ENCODE measurements at places on chromosomes 12 and 14.
A peak's percentile ranks its signal among the peaks of the same experiment; 100 is the strongest.

GRCh38 chr12:89863968-89864367, 155.3 kb upstream of the ATP2B1 start:
- no peak for DNase-seq

DNA sequence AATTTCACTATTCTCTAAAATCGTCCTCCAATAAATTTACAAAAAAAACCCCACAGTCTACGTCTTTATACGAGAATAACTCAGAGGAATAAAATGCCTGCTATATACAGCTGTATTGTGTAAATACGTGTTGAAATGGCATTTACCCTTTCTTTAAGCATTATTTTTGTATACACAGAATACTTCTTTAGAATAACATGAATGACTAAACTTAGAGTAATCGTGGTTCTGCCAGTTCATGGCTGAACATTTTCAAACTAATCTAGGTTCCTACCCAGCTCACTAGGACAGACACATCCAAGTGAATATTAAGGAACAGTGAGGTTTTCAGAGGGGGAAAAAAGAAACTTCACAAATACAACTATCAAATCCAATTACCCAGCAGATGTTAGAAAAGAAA, 24.6 kb downstream of the DICER1 start:
- DNase-seq: no peak

DNA sequence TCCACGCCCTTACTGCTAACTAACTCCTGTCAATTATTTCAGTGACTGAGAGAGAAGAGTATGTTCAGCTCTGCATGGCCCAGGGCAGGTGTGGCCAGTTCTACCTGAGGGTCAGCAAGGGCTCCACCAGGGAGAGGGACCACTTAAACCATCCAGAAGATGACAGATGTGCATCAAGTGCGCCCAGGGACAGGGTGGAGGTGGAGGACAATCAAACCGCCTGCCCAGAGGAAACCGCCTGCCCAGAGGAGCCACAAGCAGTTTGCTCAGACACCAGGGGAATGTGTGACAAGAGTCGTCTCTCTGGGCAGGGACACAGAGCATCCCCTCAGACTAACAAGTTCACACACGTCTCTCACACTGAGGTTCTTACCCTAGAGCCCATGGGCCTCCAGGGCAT, 14.5 kb downstream of the DPF3 start:
- DNase-seq: no peak

DNA sequence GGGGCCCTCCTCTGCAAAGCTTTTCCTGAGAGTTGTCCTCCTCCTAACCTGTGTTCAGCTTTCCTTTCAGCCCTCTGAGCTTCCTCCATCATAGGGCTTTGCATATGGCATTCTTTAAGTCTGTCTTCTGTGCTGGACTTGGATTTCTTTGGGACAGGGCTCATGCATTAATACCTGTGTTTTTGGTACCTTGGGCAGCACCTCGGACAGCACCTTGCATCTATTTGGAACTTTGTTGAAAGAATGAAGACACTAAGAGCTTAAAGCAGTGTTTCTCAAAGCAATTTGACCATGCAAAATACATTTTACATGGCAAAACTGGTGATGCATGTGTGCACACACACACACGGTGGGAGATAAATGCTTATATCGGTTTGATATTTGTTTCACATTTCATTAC, 115.0 kb upstream of the SRRM4 start:
- DNase-seq: no peak

- no peak for DNase-seq
These were observed 5.6 kb upstream of the JAG2 start for GRCh38 chr14:105173901-105174894.

DNA sequence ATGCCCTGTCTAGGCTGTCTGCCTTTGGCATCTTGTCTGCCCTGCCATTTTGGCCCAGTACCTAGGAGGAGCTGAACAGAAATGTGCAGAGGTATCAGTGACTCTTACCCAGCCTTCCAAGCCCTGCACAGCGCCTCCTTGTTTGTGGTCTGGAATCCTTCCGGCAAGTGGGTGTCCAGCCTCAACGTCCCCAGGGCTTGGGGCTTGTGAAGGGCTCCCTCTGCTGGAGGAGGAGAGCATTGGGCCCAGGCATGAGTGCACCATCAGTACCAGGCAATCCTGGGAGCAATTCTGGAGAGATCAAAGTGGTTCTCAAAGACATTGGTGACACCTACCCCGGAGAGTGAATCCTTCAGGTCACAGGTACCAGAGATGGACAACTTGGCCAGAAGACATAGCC, 2.4 kb upstream of the TCL1B start:
- peak; percentile 42 for DNase-seq

GRCh38 chr12:57756406-57757341, 1.8 kb downstream of the MARCHF9 start:
- DNase-seq: peak; percentile 66

GRCh38 chr14:71242237-71242748, 335.0 kb downstream of the PCNX1 start:
- DNase-seq: no peak

DNA sequence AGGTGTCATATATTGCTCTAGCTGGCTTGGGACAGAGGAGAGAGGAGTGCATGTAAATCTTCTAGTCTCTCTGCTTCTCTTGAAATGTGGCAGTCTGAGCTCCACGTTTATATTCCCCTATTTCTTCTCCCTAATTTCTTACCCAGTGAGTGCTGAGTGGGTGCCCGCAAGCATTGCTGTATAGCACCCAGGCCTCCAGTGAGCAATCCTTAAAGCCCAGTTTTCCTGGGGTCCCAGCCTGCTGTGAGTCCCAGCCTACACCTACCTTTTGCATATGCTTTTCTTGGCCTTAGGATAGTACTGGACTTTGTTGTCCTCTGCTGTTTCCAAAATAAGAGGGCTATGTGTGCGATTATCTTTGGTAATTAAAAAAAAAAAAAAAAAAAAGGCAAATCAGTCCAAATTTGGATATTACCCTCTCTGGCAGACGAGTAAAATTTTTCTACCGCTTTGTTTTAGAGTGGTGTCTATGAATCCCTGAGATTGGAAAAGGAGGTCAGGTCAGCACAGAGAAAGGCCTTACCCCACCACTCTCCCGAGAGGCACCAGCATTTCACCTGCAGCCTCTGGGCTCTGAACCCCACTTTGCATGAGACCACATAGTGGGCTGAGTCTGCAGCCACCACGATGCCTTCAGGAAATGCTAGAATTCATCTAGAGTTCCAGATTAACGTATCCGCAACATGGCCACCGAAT, 1.1 kb downstream of the MGST1 start:
- no peak for DNase-seq

DNA sequence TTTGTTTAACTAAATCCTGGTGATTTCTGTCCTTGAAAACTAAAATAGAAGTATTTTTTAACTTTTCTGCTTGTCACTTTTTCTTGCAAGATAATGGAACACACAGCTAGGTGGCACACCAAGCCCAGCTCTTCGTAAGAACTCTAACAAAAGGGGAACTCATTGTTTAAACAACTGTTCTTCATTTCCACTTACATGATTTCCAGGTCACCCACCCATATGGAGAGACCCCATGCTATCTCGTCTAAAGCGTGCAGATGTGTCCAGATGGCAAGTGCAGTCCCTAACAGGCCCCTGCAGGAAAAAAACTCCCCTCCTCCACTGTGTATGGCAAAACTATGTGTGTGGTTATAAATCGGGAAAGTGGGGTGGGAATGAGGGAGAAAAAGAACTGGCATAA, 43.3 kb upstream of the NT5DC3 start:
- peak; percentile 30 for DNase-seq

GRCh38 chr14:58864751-58865513, 227.2 kb downstream of the DACT1 start:
- DNase-seq: no peak

GRCh38 chr14:60220917-60221316, 28.1 kb upstream of the PPM1A start:
- DNase-seq: no peak

DNA sequence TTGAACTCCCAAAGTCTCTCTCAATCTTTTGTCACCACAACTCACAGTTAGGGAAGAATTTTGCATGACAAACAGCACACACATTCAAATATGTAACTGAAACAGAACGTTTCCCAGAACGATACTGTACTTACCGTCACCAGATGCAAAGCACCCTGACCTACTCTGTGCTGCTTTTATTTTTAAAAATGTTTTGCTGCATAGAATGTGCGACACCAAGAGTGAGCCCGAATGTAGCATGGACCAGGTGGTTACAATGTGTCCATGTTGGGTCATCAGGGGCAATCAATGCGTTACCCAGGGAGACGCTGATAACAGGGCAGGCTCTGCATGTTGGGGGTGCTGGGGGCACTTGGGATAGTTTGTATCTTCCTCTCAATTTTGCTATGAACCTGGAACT, 14.6 kb upstream of the EIF5 start:
- DNase-seq: no peak

- no peak for DNase-seq
These were observed 7.3 kb downstream of the PAN2 start for GRCh38 chr12:56326533-56326932.

DNA sequence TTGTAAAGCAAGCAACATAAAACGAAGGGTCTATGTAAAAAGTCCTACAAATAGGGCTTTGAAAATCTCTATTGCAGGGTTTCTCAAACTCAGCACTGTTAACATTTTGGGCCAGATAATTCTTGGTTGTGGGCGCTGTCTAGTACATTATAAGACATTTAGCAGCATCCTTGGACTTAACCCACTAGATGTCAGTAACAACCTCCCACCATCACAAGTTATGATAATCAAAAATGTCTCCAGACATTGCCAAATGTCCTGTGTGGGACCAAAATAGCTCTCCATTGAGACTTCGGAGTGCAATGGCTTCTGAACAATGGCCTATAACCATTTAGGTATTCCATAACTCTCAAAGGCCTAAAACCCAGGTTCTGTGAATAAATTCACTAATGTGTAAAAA, 22.9 kb upstream of the DHRS7 start:
- DNase-seq: no peak

- DNase-seq: no peak
These were observed 233.8 kb upstream of the GARIN6 start for GRCh38 chr12:99413751-99414150.

DNA sequence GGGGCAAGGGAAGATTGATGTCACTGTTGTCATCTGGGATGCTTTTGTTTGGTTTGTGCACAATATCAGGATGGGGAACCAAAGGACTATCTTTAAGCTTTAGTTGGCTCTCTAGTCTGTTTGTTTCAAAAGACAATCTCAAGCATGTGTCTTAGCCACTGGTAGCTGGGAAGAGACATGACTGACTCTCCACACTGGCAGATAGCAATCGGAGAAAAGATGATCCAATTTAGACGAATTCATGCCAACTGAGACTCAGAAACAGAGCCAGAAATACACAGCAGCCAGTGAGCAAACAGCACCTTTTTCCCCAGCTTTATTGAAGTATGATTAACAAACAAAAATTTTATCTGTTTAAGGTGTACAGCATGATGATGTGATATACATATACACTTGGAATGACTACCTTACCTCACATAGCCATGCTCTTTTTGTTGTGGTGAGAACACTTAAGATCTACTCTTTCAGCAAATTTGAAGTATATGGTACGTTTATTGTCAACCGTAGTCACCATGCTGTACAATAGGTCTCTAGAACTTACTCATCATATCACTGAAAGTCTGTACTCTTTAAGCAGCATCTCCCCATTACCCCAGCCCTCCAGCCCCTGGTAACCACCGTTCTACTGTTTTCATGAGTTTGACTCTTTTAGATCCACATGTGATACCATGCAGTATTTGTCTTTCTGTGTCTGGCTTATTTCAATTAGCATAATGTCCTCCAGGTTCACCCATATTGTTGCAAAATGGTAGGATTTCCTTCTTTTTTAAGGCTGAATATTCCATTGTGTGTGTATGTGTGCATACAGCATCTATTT, 50.6 kb downstream of the DUSP16 start:
- no peak for DNase-seq

DNA sequence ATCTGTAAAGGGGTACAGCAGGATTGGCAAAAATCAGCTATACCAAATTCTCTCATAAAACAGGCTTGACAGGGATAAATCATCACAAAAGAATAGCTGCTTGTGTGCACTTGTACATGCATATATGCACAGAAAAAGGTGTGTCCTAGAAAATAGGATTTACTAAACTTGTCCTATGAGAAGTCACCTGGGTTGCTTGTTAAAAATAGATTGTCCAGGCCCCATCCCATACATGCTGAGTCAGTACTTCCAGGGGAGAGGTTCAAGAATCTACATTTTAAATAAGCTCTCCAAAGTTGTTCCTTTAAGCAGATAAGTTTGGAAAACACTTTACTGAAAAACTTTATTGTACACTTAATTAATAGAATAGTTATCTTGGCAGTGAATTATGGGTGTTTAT, 123.1 kb downstream of the ANO6 start:
- DNase-seq: no peak

GRCh38 chr14:105069871-105070759, 4.9 kb upstream of the GPR132 start:
- no peak for DNase-seq

DNA sequence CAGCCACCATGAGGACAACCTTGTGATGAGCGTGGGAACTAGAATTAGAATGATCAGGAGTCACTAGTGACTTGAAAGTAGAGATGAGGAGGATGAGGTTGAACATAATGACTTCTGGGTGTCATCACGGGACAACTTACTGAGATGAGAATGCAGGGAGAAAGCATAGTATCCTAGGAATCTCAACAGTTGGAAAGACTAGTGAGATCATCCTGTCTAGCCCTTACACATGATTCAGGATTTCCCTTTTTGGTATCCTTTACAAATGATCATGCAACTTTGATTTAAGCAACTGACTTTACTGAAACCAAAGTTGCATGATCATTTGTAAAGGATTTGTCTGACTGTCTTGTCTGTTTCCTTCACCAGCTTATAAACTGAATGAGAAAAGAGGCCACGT, 51.8 kb upstream of the HIF1A start:
- DNase-seq: no peak

All from Calu3 (cell line).